H9 (cell line): ENCODE measurements at places on chromosomes 12 and 14. TPM values are rescaled to one million over a fixed set of nuclear protein-coding genes. Genes with fewer than 3 reads are reported as not detected.
A peak's percentile ranks its signal among the peaks of the same experiment; 100 is the strongest.

The FAM181A gene
- not detected in 2 replicates for total RNA-seq

The LTBR gene
- 3.4 and 4.8 TPM in 2 replicates for total RNA-seq

DNA sequence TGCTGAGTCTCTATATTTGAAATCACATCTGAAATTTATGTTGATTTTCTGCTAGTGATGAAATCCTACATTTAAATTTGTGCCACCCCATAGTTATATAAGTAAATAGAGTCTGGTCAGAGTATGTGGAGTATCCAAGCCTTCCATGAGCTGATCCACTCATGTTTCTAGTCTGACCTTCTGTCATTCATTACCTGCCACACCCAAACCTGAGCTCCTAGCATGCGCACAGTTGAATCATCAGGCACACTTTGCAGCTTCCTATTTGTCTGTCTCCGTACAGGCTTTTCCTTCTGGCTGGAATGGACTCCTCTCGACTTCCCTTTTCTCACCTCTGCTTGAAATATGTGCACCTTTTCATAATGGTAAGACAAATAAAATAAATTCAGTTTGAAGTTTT, 45.3 kb upstream of the LRIG3 start:
- no peak overlapping the region for H3K4me3 ChIP-seq
- H3K36me3 ChIP-seq, result no peaks in the 10 kb centered on the region
- H3K27ac ChIP-seq, result no peak overlapping the region

DNA sequence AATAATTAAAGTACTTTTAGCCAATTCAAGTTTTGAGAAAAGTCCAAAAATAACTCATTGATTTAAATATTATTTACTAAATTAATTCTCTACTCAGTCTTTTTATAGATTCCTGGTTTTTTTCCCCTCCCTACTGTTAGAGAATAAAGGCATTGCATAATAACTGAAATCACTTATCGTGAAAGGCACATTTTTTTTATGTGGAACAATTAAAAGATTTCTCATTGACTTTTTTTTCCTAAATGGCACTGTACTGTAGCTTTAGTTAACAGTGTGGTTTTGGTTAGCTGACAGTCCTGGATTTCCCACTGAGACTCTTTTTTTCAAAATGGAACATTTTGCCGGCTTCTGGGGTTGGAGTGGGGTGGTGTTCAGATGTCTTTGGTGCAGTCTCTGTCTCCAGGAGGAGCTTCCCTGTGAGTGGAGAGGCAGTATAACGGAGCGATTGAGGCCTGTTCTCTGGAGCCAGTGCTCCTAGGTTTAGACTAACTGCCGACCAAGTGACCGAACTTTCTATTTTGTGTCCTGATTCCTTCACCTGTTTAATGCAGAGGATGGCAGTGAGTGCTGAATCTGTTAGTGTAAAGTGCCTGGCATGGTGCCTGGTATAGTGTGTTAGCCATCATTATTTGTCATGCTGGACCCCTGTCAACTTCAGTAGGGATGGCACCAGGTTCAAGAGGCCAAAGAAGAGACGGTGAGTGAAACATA, 117.7 kb downstream of the ADCK1 start:
- H3K27me3 ChIP-seq, result no peaks in the 10 kb centered on the region
- DNase-seq, result no peak
- peaks cover 5% of the 10 kb centered on the region for H3K4me1 ChIP-seq
- H3K36me3 ChIP-seq, result peaks cover 7% of the 10 kb centered on the region; the same call in 1 of the 2 replicates
- no peak overlapping the region for H3K27ac ChIP-seq
- H3K4me3 ChIP-seq, result no peak overlapping the region

- no peak overlapping the region for H3K4me3 ChIP-seq
- no peaks in the 10 kb centered on the region for H3K27me3 ChIP-seq
- H3K27ac ChIP-seq, result no peak overlapping the region
- H3K36me3 ChIP-seq, result no peaks in the 10 kb centered on the region
These were observed 90.3 kb downstream of the C12orf75 start for GRCh38 chr12:105420659-105421240.

DNA sequence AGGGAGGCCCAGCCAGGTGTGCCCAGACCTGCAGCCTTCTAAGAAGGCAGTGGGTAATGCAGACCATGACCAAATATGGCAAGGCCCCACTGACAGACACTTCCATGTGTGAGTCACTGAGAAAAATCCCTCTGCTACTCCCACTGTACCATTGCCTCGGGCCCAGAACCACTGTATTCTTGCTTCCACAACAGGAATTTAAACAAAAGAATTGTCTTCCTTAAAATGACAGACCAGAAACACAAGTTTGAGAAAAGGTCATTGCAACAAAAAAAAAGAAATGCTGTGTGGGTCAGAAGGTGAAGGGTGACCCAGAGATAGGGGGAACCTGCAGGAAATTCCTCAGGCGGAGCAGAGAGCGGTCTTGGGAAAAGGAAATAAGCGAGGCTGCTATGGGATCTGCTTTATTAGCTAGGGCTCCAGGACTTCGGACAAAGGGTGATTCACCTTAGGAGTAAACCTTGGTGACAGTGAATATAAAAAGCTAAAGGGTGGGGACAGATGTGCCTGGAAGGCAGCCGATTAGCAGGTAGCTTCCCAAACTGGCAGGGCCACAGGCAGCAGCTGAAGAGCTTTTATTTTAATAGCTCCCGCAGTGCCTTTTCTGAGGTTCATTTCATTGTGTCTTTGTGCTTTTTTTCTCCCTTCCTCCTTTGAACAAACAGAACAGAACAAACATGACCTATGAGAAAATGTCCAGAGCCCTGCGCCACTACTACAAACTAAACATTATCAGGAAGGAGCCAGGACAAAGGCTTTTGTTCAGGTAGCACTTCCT, 185.3 kb upstream of the BCL2L14 start:
- H3K27me3 ChIP-seq, result no peaks in the 10 kb centered on the region
- peaks cover 11% of the 10 kb centered on the region for H3K36me3 ChIP-seq
- no peak for DNase-seq
- H3K4me3 ChIP-seq, result no peak overlapping the region
- no peaks in the 10 kb centered on the region for H3K4me1 ChIP-seq

The KRT73 gene
- total RNA-seq, result not detected in 2 replicates

DNA sequence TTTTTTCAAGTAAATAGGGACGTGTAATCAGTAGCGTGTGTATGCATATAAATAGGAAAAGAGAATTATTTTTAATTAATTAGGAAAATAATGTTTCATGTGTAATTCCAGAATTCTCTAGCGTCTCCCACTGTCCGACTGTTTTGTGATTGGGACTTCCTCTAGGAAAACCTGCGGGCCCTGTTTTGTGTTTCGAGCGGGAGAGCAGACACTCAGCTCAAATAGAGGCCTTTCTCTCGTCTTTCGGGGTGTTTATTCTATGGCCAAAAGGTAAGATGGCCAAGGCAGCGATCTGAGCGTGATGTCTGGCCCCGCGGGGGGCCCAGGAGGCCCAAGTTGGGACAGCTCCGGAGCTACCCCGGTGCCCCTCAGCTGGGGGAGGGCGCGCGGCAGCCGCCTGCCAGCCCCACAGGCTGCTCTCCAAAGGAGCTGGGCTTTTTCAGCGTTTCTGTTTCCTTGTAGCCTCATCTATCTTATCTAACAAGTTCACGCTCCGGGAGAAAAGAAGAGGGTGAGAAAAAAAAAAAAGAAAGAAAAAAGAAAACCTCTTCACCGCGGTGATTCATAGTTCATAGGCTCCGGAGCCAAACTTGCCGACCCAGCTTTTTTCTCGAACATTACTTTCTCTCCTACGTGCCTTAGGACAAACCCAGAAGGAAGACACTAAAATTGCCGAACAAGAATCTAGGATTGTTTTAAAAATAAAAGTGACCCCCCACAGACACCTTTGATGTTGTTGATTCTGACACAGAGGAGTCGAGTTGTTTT, 7.5 kb upstream of the FOXG1 start:
- H3K4me3 ChIP-seq, result peak overlapping the region; percentile 9
- H3K4me1 ChIP-seq, result peaks cover 5% of the 10 kb centered on the region; the same call in 1 of the 2 replicates
- peak; percentile 48 for DNase-seq
- H3K36me3 ChIP-seq, result no peaks in the 10 kb centered on the region

DNA sequence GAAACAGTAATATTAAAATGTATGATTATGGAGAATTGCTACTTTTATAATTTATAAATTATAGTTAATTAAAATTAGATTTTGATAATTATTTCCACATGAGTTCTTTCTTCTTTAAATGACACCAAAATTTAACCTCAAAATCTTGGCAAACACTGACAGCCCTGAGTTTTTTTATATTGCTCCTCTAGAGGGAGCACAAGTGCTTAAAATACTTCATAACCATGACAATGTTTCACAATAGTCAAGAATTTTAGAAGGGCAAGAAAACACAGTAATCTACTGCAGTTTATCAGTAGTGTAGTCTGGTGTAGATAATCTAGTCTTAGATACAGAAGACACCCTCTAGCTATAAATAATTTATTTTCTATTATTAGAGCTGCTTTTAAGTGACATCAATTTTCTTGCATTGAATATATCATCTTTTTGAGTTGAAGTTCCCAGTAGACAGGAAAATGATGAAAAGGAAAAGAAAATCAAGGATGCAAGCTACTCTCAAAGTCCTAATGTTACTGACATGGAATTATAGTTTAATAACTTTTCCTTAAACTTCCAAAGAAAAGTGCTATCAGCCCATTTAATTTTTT, 14.3 kb upstream of the PTGER2 start:
- DNase-seq, result no peak
- no peaks in the 10 kb centered on the region for H3K27me3 ChIP-seq
- H3K36me3 ChIP-seq, result no peaks in the 10 kb centered on the region

DNA sequence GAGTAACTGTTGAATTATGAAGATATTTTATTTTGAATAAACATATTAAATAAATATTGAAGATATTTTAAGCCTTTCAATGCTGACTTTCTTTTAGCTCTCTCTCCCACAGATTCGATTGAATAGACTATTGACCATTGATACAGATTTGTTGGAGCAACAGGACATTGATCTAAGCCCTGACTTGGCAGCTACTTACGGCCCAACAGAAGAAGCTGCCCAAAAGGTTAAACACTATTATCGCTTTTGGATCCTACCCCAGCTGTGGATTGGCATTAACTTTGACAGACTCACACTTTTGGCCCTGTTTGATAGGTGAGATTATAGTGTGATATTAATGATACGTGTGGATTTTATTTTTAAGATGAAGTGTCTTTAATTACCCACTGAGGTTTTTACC, 105.6 kb downstream of the PCNX1 start:
- no peaks in the 10 kb centered on the region for H3K4me1 ChIP-seq
- no peak for DNase-seq
- peaks cover 23% of the 10 kb centered on the region for H3K36me3 ChIP-seq
- H3K27ac ChIP-seq, result no peak overlapping the region
- H3K27me3 ChIP-seq, result no peaks in the 10 kb centered on the region
- no peak overlapping the region for H3K4me3 ChIP-seq

The INHBE gene
- 9.6 and 10.1 TPM in 2 replicates for total RNA-seq

- no peak for DNase-seq
- H3K36me3 ChIP-seq, result no peaks in the 10 kb centered on the region
- H3K27me3 ChIP-seq, result no peaks in the 10 kb centered on the region
- no peak overlapping the region for H3K4me3 ChIP-seq
These were observed 95.4 kb upstream of the ANO4 start for GRCh38 chr12:100699209-100699608.

GRCh38 chr12:58225203-58225877, 284.0 kb downstream of the ATP23 start:
- no peaks in the 10 kb centered on the region for H3K36me3 ChIP-seq
- no peaks in the 10 kb centered on the region for H3K27me3 ChIP-seq
- no peak for DNase-seq
- no peaks in the 10 kb centered on the region for H3K4me1 ChIP-seq
- H3K27ac ChIP-seq, result no peak overlapping the region
- no peak overlapping the region for H3K4me3 ChIP-seq

- H3K4me3 ChIP-seq, result no peak overlapping the region
- H3K4me1 ChIP-seq, result no peaks in the 10 kb centered on the region
- no peaks in the 10 kb centered on the region for H3K36me3 ChIP-seq
These were observed 2.9 kb upstream of the CLBA1 start for GRCh38 chr14:104982548-104983230.

GRCh38 chr12:7096006-7096932, 4.0 kb upstream of the C1R start:
- H3K4me1 ChIP-seq, result peaks cover 6% of the 10 kb centered on the region; the same call in 1 of the 2 replicates
- no peak for DNase-seq
- no peak overlapping the region for H3K4me3 ChIP-seq
- H3K27ac ChIP-seq, result no peak overlapping the region
- H3K36me3 ChIP-seq, result peaks cover 14% of the 10 kb centered on the region

DNA sequence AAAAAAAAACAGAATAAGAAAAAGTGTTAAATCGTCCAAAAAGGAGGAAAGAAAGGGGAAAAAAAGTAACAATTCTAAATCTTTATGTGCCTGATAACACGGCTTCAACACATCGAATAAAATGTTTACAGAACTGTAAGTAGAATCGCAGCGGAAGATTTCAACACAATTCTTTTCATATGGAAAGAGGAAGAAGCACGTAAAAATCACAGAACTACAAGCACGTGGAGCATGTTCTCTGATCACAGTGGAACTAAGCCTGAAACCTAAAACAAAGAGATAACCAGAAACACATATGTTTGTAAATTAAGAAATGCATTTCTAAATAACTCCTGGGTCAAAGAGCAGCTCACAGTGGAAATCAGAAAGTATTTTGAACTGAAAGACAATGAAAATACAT, 8.7 kb downstream of the CLEC7A start:
- H3K4me3 ChIP-seq, result no peak overlapping the region
- no peaks in the 10 kb centered on the region for H3K4me1 ChIP-seq
- no peaks in the 10 kb centered on the region for H3K36me3 ChIP-seq
- H3K27me3 ChIP-seq, result no peaks in the 10 kb centered on the region
- no peak overlapping the region for H3K27ac ChIP-seq

DNA sequence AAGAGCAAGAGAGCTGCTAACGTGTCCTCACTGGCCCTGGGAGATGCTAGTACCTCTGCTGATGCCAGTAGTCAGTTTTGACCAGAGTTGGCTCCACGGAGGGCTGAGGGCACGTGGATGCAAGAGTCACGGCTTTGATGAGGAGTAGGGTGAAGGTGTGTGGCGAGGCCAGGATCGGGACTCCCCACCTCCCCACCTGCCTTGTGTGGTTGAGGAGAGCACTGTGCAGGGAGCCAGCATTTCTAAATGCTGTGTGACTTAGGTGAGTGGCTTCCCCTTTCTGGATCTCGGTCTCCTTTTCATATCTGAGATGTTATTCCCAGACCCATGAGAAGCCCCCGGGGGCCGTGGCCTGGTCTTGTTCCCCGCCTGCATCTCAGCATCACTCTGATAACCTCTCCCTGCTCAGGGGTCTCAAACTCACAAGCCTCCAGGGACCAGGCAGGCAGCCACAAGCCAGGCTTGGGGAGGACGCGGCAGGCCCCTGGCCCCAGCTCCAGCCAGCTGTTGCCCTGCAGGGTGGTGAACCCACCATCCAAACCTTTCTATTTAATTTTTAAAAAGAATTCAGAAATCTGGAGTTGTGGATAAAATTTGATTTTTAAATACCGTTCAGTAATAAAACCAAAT, 32.1 kb downstream of the MVK start:
- H3K4me3 ChIP-seq, result no peak overlapping the region; the same call in 2 of the 3 replicates
- H3K36me3 ChIP-seq, result no peaks in the 10 kb centered on the region
- H3K27me3 ChIP-seq, result no peaks in the 10 kb centered on the region
- no peak overlapping the region for H3K27ac ChIP-seq
- H3K4me1 ChIP-seq, result no peaks in the 10 kb centered on the region

GRCh38 chr12:76864791-76865400, 13.9 kb downstream of the CSRP2 start:
- H3K36me3 ChIP-seq, result peaks cover 57% of the 10 kb centered on the region
- H3K27ac ChIP-seq, result no peak overlapping the region
- H3K4me1 ChIP-seq, result peaks cover 10% of the 10 kb centered on the region; the same call in 1 of the 2 replicates
- no peak overlapping the region for H3K4me3 ChIP-seq
- DNase-seq, result no peak

GRCh38 chr14:52077256-52077979, 8.6 kb upstream of the NID2 start:
- H3K4me1 ChIP-seq, result no peaks in the 10 kb centered on the region
- no peaks in the 10 kb centered on the region for H3K36me3 ChIP-seq
- H3K27me3 ChIP-seq, result no peaks in the 10 kb centered on the region
- H3K27ac ChIP-seq, result no peak overlapping the region
- DNase-seq, result no peak

The CMTM5 gene
- not detected in 2 replicates for total RNA-seq

GRCh38 chr12:4169531-4169930, 104.0 kb upstream of the CCND2 start:
- no peak overlapping the region for H3K4me3 ChIP-seq
- no peaks in the 10 kb centered on the region; the same call in 1 of the 2 replicates for H3K27me3 ChIP-seq
- DNase-seq, result no peak

The TMCC3 gene
- 0.72 and 0.87 TPM in 2 replicates for total RNA-seq

The INSM2 gene
- not detected in 2 replicates for total RNA-seq
